ENCODE measurements at places on chromosomes 5 and 9.
A peak's percentile ranks its signal among the peaks of the same experiment; 100 is the strongest.

- DNase-seq: peak; percentile 79
Measured at GRCh38 chr9:35774907-35775635, 16.3 kb upstream of the NPR2 start.

GRCh38 chr5:132364319-132364718 lies 5.2 kb upstream of the SLC22A5 start:
- DNase-seq: no peak

DNA sequence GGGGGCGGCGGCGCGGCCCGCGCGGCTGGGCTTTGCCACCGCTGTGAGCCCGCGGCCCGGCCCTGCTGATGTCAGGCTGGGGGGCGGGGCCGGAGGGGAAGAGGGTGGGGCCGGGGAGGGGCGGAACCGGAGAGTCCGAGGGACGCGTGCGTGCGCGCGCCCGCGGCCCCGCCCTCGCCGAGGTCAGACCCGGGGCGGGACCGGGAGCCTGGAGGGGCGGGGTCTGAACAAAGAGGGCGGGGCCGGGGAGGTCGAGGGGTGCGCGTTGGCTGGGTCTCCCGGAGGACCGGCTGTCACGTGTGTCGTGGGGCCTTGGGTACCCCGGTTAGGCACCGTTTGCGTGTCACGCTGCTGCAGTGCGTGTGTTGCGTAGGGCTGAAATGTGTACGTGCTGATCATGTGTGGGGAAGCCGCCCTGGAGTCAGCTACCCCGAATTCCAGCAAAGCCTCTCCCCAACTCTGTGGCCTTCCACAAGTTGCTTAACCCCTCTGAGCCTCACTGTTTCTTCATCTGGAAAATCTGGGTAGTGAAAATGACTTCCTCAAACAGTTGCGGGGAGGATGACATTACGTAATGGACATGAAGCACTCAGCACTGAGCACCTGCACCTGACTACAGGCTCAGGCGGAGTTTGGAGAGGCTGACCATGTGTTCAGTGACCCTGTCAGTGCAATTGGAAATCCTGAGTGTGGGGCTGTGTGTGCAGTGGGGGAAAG lies at the start of gene RALGDS:
Gene RALGDS (minus strand): TSS at position 43 of the 717 bp plus-strand sequence. CDS start 86 bp downstream, outside the sequence.
- DNase-seq: peak; percentile 70

DNA sequence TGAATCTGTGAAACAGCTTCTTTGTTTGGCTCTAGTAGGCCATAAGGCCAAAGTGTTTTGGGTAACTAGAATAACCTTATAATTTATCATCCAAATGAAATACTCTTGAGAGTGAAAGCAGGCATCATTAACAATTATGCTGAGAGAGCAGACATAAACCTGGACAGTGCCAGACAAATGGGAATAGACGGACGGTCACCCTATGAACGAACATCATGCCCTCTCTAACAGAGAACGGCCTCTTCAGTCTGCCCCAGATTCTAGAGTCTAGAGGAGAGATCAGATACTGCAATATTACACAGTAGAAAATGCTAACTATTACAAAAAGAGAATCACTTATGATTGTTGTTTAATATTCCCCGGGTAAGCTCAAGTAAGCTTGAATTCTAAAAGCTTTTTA lies 68.5 kb downstream of the APBA1 start:
- DNase-seq: no peak

GRCh38 chr5:146051678-146052077 lies 53.7 kb downstream of the PLAC8L1 start:
- DNase-seq: no peak

DNA sequence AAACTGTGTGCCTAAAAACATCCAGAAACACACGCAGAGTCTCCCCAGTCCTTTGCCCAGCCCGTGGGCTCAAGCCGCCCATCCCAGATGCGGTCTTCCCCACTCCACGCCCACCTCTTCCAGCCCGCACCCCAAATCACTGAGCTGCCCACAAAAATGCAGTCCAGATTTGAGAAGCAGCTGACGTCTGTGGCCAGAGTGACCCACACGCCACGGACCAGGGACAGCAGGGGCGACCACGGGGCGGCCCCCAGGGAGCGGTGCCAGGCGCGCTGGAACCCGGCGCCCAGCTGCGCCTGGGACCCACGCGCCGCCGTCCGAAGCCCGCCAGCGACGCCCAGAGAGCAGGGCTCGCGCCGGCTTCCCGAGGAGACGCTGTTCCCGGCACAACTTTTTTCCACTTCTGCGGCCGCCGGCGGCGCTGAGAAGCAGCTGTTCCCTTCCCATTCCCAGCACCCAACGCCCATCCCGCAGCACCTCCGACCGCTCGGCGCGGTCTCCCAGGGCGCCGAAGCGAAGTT lies 674 bp downstream of the LHFPL2 start:
- peak; percentile 55 for DNase-seq

DNA sequence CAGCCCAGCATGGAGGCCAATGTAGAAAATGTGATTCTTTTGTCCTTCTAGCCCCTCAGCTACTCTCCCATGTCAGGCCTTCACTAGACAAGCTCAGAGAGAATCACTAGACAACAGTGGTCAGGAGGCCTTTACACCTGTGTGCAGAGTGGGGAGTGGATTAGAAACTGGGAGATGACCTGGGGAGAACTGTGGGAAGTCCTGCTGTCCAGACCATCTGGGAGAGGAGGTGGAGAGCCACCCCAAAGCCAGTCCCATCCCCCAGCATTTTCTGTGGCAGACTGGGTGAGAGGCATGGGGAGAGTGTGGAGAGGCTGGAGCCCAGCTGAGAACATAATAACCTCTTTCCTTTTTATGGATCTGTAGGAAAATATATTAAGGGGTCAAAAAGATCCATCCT lies 452.0 kb upstream of the DMAC1 start:
- DNase-seq: no peak

DNA sequence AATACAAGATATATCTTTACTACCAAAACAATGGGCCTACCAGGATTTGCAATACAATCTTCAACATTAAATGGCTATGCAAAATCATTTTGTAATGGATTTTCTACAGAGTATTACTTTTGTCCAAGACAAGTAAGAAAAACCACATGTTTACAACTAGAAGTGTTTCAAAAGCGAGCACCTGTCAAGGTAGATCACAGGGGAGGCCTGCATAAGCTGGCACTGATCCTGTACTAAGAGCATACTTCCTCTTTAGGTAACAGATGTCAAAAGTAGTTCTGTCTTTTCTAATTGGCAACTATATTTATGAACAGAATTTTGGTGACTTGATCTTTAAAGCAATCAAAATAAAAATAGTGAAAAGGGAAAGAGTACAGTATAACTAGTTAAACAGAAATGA lies 249.0 kb downstream of the MLLT3 start:
- no peak for DNase-seq

DNA sequence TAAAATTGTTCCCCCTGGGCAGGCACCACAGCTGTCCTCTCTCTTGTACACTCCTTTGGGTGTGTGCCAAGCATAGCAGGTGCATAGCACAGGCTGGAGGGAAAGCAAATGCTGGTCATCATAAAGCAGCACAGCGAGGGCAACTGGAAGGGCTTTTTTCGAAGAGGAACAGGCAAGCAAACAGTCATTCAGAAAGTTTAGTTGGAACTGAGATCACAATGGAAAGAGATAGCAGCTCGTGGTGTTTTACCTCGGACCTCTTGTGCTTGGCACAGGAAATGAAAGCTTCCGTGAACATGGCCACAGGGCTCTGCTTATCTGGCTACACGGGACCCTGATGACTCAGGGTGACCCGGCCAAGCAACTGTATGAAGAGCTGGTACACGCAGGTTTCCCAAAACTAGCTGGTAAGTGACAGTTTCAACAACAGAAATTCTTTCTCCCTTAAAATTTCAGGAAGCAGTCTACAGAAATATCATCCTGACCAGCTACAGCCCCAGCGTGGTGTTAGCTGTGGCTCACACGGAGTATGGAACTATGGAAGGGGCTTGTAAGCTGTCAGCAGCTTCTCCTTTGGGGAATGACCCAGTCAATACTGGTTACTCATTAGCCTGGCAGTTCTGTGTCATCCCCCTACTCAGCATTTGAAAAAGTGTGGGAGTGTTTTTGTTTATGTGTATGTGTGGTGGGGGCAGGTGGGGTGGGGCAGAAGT lies 48.1 kb downstream of the POC5 start:
- peak; percentile 51 for DNase-seq

- DNase-seq: peak; percentile 2
Measured at GRCh38 chr5:105617436-105618215, 2053.1 kb downstream of the EFNA5 start.

GRCh38 chr5:1515921-1516571 lies 7.7 kb downstream of the LPCAT1 start:
- DNase-seq: no peak

DNA sequence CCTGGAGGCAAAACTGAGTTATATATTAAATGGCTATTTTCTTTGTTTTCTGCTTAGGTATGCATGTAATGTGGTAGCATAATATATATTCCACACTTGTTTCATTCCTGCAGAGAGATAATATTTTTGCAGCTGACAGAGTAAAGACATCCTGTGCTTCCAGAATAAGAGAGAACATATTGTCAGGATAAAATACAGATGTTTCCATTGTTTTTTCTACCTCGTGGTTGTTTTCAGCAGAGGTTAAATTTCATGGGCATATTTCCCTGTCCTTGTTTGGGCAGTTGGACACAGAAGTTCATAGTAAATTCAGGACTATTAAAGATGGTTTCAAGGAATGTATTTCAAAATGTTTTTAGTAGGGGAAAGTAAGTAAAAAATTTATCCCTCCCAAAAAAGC lies 47.6 kb upstream of the MEGF10 start:
- no peak for DNase-seq

- no peak for DNase-seq
Measured at GRCh38 chr9:107044872-107045271, 181.9 kb downstream of the ZNF462 start.

All from NCI-H1092 treated with DMSO at 0.1 percent for 48 hours (cell line).